ENCODE measurements at places on chromosomes 6 and 20. TPM values are rescaled to one million over a fixed set of nuclear protein-coding genes. Genes with fewer than 3 reads are reported as not detected.

- H3K27me3 ChIP-seq = no peaks in the 10 kb centered on the region
- no peak overlapping the region for H3K4me3 ChIP-seq
- no peaks in the 10 kb centered on the region for H3K36me3 ChIP-seq
Observed at GRCh38 chr20:21583486-21584168, 69.8 kb upstream of the NKX2-2 start.

DNA sequence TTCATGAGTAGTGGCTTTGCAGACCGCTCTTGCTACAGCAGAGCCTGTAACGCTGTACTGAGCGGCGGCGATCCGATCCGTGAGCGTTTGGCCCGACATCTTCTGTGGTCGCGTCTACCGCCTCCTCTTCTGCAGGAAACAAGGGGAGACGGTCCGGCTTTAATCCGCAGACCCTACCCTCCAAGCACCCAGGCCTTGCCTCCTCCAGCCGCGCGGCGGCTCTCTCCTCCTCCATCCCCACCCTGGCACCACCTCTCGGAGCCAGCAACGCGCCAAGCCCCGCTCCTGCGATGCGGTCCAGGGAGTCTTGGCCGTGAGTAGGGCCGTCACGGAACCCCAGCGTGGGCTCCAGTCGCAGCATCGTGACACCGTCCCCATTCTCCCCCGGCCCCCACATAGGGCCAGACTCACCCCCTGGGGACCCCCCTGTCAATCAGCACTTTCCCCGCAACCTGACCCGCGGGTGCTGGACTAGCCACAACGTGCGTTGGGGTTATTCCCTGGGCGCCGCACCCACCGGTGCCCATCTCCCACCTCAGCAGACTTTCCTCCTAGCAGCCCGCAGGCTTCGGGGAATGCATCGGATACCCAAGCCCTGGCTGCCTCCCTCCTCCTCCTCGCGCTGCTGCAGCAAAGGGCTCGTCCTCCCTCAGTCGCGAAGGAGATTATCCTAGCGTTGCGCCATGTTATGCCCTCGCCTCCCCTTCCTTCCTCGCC is 914 bp downstream of the SNAP91 start:
- no peak overlapping the region for H3K4me3 ChIP-seq
- H3K4me1 ChIP-seq = no peaks in the 10 kb centered on the region
- no peaks in the 10 kb centered on the region for H3K27me3 ChIP-seq
- no peak for DNase-seq

C6orf52 gene
- not detected for total RNA-seq

GRCh38 chr6:137217801-137218472 is 1.2 kb downstream of the IFNGR1 start:
- H3K36me3 ChIP-seq = no peaks in the 10 kb centered on the region
- no peaks in the 10 kb centered on the region for H3K27me3 ChIP-seq
- H3K4me1 ChIP-seq = peaks cover 46% of the 10 kb centered on the region
- peak overlapping the region; percentile 88 for H3K4me3 ChIP-seq
- peak overlapping the region; percentile 91 for H3K27ac ChIP-seq

DNA sequence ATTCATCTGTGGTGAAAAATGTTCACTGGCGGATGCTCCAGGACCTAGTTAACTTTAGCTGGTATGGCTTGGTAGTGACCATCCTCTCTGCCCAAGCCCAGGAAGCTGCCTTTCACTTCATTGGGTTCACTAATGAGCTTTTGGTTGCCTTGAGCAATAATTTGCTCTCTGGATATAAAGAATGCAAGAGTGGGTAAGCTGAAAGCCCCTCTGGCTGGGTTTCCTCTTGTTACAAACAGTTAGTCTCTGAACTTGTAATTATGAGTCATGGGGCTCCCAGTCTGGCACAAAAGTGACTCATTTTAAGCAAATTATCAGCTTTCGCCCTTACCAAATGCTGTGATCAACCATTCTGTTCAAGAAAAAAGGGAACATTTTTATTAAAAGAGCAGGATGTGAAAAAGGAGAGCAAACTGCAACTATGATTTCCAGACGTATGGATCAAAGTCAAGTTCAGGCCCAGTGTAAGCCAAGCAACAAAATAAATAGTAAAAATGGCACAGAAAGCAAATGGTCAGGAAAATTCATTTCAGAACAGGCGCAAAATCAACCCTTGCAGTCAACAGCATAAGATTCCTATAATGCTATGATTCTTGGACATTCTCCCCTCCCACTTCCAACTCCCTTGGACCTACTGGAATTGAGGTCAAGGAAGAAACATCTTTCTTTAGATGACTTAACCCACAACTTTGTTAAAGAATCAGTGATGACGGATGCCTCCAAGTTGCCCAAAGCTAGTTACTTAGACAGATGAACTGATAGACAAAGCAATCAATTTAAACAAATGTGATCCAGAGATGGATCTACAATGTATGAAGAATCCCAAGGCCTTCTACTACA is 130.0 kb upstream of the KCNK16 start:
- H3K4me3 ChIP-seq = no peak overlapping the region
- no peaks in the 10 kb centered on the region for H3K27me3 ChIP-seq
- no peaks in the 10 kb centered on the region for H3K36me3 ChIP-seq
- no peaks in the 10 kb centered on the region for H3K4me1 ChIP-seq
- no peak for DNase-seq

- no peak overlapping the region for H3K27ac ChIP-seq
- no peaks in the 10 kb centered on the region for H3K36me3 ChIP-seq
- H3K27me3 ChIP-seq = no peaks in the 10 kb centered on the region
- DNase-seq = no peak
- no peak overlapping the region for H3K4me3 ChIP-seq
- peaks cover 20% of the 10 kb centered on the region for H3K4me1 ChIP-seq
Observed at GRCh38 chr20:53606364-53606985, 12.8 kb upstream of the ZNF217 start.

- no peak overlapping the region for H3K4me3 ChIP-seq
- H3K36me3 ChIP-seq = no peaks in the 10 kb centered on the region
- no peak for DNase-seq
- H3K4me1 ChIP-seq = no peaks in the 10 kb centered on the region
Observed at GRCh38 chr6:78300885-78301284, 566.5 kb upstream of the IRAK1BP1 start.

GRCh38 chr6:19976411-19977129 is 139.4 kb downstream of the ID4 start:
- no peaks in the 10 kb centered on the region for H3K27me3 ChIP-seq
- no peaks in the 10 kb centered on the region for H3K36me3 ChIP-seq
- H3K4me3 ChIP-seq = no peak overlapping the region
- H3K4me1 ChIP-seq = no peaks in the 10 kb centered on the region
- no peak overlapping the region for H3K27ac ChIP-seq

DNA sequence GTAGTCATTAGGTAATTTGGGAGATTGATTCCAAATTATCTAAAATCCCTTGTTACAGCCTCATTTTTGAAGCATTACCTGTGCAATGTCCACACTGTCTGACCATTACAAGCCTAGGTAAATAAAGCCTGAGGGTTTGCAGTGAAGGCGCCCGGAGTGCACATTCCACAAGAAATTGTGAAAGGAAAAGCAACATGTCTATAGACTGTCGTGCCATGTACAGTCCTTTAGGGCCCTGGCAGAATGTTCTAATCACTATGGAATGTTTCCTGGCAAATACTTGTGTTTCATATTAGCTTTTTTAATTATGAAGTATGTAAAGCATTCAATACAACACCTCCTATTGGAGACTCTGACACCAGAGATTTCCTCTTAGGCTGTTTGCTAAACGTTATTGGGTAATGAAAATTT is 28.9 kb downstream of the PREP start:
- no peak for DNase-seq
- no peak overlapping the region for H3K4me3 ChIP-seq
- peaks cover 17% of the 10 kb centered on the region for H3K36me3 ChIP-seq
- no peak overlapping the region for H3K27ac ChIP-seq

GABRR1 gene
- not detected for total RNA-seq

DNA sequence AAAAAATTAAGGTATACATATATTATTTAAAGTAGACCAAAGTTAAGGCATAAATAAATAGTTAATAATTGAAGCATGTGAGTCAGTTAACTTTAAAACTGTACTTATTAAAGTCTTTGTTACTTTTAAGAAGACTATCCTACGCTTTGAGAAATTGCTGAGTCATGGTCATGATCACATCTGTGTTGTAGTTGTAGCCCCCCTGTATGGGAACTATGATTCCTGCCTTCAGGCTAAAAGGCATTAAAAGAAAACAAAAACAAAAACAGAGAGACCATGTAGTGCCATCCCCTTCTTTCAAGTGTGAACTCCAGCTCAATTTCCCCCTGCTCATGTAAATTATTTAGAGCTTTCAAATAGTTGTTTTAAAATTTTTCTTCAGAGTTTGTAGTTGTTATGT is 123.4 kb downstream of the FLRT3 start:
- H3K4me1 ChIP-seq = no peaks in the 10 kb centered on the region
- DNase-seq = no peak
- H3K27ac ChIP-seq = no peak overlapping the region
- no peaks in the 10 kb centered on the region for H3K27me3 ChIP-seq
- no peaks in the 10 kb centered on the region for H3K36me3 ChIP-seq

- no peak overlapping the region for H3K4me3 ChIP-seq
- DNase-seq = no peak
- no peak overlapping the region for H3K27ac ChIP-seq
- no peaks in the 10 kb centered on the region for H3K36me3 ChIP-seq
Observed at GRCh38 chr6:16713597-16713996, 47.7 kb downstream of the ATXN1 start.

All from naive thymus-derived CD4-positive, alpha-beta T cell (primary cell).